ENCODE measurements at places on chromosomes 1 and 21.

GRCh38 chr1:179857009-179857408 lies 20.6 kb downstream of the TOR1AIP2 start:
- DNase-seq, result no peak

GRCh38 chr1:65195495-65196417 lies 47.8 kb downstream of the AK4 start:
- no peak for DNase-seq

- DNase-seq, result no peak
These were observed 2.4 kb downstream of the CD84 start for GRCh38 chr1:160576884-160577283.

GRCh38 chr1:25033828-25034705 lies 104.0 kb upstream of the RUNX3 start:
- peak; percentile 43 for DNase-seq

- no peak for DNase-seq
These were observed 23.9 kb upstream of the B3GALT5 start for GRCh38 chr21:39588884-39589283.

- no peak for DNase-seq
These were observed 43.4 kb downstream of the COL18A1 start for GRCh38 chr21:45448283-45448809.

GRCh38 chr1:200457810-200458209 lies 48.0 kb upstream of the ZNF281 start:
- no peak for DNase-seq

DNA sequence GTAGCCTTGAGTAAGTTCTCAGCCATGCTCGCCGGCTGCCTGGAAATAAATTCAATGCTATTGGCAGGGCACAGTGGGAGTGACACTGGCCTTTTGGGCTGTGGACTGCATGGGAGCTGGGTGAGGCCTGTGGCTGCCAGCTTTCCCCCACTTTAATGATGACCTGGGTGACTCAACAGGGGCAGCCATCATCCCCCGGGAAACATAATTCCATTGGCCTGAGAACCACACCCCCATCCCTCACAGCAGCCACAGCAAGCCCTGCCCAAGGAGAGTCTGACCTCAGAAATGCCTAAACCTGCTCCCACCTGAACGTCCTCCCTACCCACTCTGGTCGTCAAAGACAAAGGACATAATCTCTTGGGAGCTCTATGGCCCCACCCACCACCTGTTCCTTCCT lies 384.0 kb downstream of the LTN1 start:
- no peak for DNase-seq

DNA sequence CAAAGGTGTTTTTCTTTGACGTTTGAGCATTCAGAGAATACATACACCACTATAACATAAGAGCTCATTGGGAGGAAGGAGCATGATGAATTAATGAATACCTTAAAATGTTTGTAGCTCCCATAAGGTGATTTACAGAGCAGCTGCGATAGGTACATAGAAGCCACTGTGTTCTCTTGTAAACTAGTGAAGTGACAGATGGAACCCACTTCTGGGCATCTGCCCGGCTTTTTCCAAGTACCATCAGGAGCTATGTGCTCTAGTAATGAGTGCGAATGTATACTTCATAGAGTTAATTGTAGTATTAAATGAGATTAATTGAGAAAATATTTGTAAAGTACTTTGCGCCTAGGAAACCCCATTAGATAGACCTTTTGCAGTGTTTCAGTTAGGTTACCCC lies 48.4 kb downstream of the HENMT1 start:
- DNase-seq, result no peak

- no peak for DNase-seq
These were observed 84.4 kb downstream of the ITPKB start for GRCh38 chr1:226654668-226655055.

DNA sequence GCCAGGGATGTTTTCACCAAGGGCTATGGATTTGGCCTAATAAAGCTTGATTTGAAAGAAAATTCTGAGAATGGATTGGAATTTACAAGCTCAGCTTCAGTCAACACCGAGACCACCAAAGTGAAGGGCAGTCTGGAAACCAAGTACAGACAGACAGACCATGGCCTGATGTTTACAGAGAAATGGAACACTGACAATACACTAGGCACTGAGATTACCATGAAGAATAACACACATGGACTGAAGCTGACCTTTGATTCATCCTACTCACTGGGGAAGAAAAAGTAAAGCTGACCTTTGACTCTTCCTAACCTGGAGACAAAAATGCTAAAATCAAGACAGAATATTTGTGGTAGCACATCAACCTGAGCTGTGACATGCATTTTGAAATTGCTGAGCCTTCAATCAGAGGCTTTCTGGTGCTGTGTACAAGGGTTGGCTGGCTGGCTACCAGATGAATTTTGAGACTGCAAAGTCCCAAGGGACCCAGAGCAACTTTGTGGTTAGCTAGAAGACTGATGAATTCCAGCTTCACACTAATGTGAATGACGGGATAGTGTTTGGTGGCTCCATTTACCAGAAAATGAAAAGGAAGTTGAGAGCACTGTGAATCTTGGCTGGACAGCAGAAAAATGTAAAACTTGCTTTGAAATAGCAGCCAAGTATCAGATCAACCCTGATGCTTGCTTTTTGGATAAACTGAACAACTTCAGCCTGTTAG lies 190.4 kb upstream of the KCTD3 start:
- DNase-seq, result no peak

DNA sequence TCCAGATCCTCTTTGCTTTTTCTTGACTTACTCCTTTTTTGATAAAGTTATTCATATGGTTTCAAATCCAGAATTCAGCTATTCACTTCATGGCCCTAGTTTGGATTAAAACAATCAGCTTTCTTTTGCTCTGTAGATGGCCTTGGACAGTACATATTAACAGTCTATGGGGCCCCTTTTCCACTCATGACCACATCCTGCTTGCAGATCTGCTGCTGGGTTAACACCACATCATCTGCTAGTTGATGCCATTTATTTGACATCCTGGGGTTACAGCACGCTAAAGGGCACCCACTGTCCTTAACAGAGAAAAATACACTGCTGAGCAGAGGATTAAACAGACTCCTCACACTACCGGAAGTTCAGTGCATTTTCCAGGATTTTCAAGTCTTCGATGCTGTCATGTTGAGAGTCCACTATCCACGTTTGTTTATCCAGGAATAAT lies 941 bp upstream of the IFI16 start:
- peak; percentile 68 for DNase-seq

DNA sequence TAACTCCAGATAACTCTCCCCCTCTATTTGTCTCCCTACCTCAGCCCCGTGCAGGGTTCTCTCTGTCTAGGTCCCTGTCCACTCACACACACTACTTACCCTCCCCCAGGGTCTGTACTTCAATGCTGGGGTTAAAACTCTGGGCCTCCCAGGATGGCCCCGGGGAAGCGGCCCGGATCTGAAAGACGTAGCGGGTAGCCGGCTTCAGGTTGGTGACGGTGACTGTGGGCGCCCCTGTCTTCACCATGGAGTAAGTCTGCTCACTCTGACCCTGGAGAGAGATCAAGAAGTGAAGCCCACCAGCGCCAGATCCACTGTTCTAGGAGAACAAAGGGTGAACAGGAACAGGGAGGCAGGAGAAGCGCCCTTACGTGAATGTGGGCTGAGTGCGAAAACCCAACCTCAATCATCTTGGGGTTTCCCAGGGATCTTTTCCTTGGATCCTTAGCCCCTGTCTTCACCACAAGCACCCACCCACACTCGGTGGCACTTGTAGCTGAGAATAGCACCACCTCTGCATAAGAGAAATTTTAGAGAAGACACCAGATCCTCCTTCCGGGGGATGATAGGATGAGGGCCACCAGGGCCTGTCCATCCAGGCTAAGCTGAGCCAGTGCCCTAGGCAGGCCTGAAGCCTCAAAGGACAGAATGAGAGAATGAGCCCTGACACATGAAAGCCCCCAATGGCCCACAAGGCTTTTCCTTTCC lies 33.5 kb downstream of the EPHA10 start:
- DNase-seq, result no peak

DNA sequence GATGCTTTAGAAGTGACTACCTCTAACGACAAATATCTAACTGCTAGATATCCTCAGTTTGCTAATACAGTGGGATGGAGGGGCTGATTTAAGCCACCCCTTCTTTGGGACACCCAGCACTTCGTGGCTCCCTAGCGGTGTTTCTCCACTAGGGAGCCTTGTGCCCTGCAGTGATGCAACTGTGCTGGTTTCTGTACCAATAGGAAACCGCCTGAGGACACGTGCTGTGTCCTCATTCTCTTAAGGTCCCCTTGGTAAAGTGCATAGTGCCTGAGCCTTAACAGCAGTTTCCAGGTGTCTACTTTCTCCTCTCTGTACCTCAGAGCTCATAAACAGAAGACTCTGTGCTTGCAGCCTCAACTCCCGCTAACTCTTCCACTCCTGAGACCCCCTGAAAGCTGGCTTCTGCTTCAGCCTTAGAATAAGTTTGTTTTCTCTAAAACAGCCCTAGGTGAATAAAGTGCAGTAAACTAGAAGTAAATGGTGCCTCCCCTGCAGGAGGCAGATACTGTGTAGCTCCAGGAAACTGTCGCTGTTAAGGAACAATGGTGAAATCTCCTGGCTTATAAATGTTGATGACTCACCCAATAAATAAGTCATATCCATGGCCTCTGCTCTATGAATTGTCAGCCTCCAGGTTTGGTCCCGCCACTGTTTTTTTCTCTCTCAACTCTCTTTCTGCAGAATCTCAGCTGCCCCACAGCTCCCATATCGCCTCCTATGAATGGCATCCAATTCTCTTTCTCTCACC lies 130.4 kb downstream of the AK5 start:
- no peak for DNase-seq

DNA sequence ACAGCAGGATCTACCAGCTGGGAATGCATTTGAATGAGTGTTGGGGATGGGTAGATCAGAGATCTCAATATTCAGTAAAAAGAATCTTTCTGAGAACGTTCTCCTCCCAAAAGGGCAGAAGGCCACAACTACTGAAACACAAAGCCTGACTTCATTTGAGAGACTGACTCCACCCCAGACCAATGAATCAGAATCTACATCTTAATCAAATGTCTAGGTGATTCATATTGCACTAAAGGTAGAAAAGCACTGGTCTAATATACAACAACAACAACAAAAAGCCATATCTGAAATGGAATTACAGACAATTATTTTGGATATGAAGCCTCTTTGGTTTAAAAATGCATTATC lies 123.9 kb downstream of the SMYD3 start:
- no peak for DNase-seq

DNA sequence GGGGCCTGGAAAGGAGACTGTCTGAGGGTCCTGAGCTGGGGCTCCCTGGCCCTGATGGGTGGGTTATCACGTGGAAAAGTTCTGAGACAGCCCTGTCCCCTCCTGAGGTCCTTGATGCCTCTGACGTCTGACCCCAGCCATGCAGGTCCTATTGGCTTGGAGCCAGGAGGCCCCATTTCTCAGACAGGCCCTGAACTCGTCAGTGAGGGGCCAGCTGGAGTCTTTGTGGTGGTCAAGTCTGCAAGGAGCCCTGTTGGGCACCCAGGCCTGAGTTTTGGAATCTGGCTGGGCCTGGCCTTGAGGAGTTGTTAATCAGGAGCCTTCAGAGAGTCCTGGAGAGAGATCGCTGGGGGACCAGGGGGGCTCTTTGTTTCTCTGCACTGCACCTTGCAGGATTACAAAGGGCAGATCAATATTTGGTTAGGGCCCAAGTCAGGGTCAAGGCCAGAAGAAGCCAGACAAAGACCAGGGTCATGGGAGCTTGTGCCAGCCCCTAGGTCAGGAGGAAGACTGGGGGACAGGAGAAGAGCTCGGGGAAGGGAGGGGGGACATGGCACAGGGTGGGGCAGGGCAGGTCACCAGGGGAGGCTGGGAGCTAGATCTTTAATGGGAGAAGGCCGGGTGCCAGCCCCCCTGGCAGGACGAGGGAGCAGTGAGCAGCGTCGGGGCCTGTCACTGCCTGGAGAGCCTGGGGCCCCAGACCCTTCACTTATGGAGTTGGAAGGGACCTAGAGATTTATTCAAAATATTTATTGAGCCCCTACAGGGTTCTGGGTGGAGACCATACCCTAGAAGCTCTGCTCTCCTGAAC lies 83.2 kb downstream of the PTPRU start:
- no peak for DNase-seq

DNA sequence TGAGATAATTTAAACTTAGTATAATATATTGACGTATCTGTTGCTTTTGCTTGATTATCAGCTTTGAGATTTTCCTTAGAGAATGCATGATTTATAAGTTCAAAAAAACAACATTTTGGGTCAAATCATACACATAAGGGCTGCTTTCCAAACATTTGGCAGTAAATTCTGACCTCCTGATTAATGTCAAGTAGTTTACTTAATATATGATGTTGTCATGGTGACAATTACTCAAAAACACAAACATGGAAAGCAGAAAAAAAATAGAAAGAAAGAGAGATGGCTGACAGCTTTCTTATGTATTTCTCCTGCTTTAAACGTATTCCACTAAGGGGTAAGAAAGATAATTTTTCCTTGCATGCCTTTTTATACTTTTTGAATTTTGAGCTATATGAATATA lies 258.2 kb upstream of the C1orf105 start:
- DNase-seq, result no peak

DNA sequence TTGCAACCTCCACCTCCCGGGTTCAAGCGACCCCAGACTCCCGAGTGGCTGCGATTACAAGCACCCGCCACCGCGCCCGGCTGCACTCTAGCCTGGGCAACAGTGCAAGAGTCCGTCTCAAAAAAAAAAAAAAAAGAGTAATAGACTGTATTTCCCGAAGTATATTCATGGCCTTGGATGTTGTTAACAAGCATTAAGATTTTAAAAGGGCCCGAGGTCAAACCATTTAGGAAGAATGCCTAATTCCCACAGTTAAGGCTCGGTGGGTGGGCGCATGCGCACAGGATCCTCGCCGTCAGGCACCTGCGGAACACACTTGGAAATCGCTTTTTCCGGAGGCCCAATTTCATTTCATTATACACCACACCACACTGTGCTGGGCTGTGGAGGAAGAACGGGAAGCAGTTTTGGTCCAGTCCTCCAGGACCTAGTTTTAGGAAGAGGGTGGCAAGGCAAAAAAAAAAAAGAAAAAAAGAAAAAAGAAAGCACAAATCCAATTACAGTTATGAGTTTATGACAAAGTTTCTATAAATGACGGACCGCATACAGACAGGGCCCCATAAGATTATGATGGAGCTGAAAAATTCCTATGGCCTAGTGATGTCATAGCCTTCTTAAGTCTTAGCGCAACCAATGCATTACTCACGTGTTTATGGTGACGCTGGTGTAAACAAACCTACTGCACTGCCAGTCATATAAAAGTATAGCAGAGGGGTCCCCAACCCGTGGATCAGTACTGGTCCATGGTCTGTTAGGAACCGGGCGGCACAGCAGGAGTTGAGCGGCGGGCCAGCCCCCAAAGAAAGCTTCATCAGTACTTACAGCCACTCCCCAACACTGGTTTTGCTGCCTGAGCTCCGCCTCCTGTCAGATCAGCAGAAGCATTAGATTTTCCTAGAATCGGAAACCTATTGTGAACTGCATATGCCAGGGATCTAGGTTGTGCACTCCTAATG lies 38.2 kb downstream of the H3-3A start:
- DNase-seq, result peak; percentile 57

DNA sequence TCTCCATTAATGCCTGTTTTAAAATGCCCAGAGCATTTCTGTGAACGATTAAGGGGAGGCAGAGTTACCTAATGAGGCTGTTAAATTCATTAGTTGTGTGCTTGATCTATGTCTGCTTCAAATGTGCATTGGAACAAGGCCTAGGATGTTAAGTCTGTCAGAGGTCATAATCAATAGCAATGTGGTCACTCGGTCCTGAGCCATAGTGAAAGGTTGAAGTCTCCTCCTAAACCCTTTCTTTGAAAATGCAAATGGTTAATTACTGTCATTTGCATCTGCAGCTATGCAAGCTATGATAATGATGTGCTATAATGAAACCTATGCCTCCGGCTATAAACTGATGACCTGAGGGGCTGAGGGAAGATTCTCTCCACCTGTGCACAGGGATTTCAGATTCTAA lies 114.2 kb upstream of the NR5A2 start:
- no peak for DNase-seq

All from activated T-cell treated with anti-CD3 and anti-CD28 coated beads, Interleukin-2, amount 50 U/mL, for 48 hours (primary cell).